ENCODE measurements at places on chromosomes 4 and X.

DNA sequence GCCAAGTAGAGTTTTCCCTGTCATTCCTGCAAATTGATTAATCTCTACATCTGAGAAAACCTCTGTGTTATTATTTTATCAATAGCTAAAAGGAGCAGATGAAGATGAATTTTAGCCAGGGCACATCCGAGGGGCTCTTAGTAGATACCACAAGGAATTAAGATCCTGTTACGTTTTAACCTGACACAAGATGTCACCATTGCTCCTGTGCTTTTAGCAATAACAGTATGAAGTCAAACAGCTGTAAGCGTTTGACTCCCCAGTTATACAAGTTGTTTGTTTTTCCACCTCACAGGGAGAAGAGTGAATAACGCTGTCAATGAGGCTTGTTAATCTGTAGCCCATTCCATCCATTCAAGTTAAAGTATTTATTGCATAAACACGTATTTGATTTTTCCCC is 76.0 kb upstream of the AP1S2 start:
- peak; percentile 28 for DNase-seq

- no peak for DNase-seq
Observed at GRCh38 chr4:182286931-182287330, 43.7 kb downstream of the TENM3 start.

DNA sequence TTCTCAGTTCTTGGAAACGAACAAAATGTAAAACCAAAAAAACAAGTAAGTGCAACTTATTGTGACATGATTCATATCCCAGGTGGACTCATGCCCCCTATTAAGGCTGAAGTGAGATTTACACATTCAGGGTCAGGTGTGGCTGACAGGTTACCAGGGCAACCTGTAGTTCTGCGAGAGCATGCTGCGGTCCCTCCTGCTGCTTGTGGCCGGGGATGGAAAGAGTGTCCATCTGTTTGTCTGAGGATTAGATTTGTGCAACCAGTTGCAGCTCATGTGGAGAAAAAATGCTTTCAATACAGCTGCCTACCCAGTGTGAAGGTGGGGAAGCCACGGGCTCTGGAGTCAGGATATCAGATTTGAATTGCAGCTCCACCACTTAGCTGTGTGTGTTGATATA is 78.8 kb downstream of the FAM184B start:
- DNase-seq: no peak

DNA sequence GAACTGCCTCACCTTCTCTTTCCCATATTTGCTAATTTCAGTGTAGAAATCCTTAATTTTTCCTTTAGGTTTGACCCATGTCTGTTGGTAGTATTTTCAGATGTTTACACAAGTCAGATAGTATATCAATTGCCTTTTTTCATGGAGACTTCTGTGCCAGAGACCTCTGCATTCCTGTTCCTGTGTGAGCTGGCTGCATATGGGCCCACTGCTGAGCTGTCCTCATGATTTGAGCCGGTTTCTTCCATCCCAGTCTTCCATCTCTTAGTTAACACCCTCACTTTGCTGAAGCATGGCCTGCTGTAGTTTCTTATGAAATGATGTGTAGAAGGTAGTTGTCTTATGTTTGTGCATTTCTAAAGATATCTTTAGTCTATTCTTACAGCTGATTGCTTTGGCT is 40.0 kb downstream of the CDS1 start:
- no peak for DNase-seq

DNA sequence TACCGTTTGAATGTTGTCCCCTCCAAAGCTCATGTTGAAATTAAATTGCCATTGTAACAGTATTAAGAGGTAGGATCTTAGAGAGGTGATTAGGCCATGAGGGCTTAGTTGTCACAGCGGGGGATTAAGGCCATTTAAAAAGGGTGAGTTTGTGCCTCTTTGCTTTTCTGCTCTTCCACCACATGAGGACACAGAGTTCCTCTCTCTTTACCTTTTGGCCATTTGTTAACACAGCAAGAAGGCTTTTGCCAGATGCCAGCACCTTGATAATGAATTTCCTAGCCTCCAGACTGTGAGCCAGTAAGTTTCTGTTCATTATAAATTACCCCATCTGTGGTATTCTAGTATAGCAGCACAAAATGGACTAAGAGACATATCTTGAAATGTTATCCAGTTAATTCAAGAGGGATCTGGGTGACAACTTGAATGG is 7.8 kb upstream of the HERC3 start:
- DNase-seq: no peak

- DNase-seq: no peak
Observed at GRCh38 chrX:51847463-51847862, 46.0 kb upstream of the MAGED1 start.

- DNase-seq: no peak
Observed at GRCh38 chr4:182873289-182873688, 43.9 kb downstream of the DCTD start.

GRCh38 chr4:122742933-122743829 is 10.7 kb downstream of the BBS12 start:
- no peak for DNase-seq

DNA sequence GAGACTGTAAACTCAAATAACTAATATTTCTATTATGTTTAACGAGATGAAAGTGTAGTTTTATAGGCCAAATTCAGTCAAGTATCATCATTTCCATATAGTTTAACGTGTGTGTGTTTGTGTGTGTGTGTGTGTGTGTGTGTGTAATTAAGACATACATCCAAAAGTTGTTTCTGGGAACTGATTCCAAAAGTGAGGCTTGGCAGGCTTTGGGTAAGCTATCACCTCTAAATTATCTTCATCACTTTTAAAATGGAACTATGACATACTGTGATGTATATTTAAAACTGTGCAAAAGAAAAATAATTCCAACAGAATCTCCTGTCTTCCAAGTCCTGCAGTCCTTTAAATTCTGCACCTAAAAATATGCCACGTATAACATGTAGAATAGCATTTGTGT is 19.1 kb upstream of the SLC25A4 start:
- no peak for DNase-seq

- DNase-seq: no peak
Observed at GRCh38 chr4:19791422-19792123, 460.1 kb upstream of the SLIT2 start.

DNA sequence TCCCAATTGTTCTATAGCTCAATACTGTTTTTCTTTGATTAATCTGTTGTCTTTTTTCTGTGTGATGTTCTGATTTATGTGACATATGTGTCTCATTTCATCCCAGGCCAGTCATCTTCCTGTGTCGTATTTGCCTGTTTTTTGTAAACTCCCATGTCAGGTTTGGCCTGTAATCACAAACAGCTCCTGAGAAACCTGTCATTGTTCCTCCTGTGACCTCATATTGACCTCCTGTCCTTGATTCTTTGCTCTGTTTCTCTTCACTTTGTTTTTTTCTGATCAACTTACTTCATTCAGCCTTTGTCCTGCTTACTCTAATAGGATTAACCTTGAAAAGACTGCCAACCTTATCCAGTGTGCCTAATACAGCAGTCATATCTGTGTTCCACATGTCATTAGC is 438.3 kb downstream of the CFAP47 start:
- DNase-seq: no peak

- DNase-seq: peak; percentile 14
Observed at GRCh38 chr4:151922306-151922705, 161.5 kb upstream of the GATB start.

DNA sequence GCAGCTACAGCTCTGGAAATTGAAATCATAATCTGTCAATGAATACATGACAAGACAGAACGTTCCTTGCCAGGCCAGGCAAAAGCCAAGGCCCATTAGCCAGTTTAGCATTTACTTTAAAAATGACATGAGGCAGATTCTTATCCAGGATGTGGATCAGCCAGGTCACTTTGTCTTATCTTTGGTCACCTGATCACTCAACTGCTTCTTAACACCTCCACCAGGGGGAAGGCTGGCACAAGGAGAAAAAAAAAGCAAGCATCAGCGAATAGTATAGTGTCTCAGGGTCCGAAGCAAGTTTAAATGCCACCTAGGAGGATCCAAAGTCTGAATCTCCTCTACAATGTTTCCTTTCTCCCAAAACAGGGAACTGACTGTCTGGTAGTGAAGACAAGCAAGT is 18.8 kb downstream of the ATP1B4 start:
- DNase-seq: no peak

- no peak for DNase-seq
Observed at GRCh38 chrX:134210465-134210864, 26.5 kb upstream of the CCDC160 start.

GRCh38 chr4:72991873-72992272 is 77.6 kb downstream of the COX18 start:
- no peak for DNase-seq

DNA sequence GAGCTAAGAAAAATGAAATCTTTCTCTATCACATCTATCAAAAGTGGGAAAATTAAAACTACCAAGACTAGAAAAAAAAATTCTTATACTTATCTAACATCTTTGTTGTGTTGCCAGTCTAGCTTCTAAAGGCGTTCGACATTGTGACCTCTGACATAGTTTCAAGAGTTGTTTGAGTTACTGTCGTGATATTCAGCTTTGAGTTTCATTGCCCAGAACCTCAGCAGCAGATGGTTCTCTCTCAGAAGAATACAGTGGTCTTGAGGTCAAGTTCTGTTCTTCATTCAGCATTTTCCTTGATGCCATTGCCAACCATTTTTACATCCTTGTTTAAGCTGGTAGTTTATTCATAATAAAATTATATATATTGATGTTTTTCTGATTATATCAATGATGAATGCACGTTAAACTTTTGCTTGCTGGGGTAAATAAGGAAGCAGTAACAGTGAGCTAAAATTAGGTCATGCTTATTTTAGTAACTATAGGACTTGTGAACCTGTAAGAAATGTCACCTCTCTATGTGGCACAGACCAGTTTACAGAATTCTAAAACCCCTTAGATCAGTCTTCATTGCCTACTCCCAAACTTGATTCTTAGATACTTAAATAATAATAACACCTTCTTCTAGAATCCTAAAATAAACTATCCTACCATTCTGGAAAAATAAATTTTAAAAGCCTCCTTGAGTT is 23.1 kb upstream of the SMIM31 start:
- no peak for DNase-seq

GRCh38 chr4:1009542-1010394 is 1.7 kb upstream of the FGFRL1 start:
- no peak for DNase-seq

DNA sequence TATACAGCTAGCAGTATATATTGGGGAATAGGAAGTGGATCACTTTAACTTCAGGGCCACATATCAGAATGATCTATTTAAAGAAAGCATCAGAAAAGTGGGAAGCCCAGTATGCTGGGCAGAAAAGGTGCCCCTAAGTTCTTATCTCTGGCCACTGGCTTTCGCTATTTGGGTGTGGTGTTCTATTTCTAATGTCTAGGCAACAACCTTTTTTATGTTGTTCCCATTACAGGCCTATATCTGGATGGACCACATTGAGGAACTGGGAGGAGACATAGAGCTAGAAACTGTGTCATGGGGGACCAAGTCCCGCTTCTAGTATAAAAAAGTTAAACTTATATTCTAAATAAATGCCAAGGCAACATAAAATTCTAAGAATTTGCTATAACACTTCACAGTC is 935.6 kb downstream of the PDHA2 start:
- DNase-seq: no peak

DNA sequence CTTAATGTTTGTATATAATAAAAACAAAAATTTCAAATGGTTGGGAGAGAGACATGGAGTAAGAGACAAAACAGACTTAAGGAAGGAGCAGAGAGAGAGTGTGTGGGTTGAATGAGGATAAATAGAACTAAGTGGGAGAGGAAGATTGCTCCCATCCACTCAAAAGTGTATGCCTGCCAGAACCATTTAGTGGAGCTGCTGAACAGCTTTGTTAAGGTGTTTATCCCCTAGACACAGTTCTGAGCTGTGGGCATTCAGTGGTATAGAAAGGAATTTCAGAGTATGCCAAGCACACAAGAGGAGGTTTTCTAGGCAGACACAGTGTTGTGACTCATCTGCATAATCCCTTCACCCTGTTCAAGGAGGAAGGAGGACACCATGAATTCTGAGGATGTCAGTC is 508.6 kb upstream of the EPHA5 start:
- peak; percentile 61 for DNase-seq

GRCh38 chr4:142818031-142818430 is 28.1 kb downstream of the INPP4B start:
- DNase-seq: peak; percentile 16

DNA sequence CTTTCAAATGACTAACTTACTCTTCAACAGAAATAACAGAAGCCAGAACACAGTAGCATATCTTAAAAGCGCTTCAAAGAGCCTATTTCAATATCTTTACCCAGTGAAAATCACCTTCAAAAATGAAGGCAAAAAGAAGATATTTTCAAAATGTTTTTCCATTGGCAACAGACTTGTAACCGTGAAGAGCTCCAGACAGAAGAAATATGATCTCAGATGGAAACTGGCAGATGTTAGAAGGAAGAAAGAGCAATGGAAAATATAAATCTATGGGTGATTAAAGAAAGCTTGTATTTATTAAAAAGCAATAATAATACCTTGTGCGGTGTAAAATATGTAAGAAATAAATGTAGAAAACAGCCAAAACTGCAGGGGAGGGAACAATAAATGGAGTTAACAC is 35.7 kb downstream of the PRKG2 start:
- no peak for DNase-seq

DNA sequence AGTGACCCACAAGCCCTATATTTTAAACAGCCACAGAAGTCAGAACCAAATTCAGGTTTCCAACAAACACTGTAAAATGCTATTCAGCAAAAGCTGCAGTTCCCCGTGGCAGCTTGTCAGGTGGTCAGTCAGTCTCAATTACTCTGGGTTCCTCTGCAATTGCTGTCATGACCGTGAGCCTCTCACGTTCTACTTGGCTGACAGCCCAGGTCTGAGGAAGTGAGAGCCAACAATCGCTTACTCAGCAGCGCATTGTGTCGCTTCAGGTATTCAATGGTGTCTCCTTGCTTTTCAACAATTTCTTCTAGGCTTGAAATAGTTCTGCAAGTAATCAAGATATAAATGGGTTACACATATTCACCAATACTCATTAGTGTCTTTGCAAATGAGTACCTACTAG is 25.8 kb downstream of the TRIM75 start:
- no peak for DNase-seq

DNA sequence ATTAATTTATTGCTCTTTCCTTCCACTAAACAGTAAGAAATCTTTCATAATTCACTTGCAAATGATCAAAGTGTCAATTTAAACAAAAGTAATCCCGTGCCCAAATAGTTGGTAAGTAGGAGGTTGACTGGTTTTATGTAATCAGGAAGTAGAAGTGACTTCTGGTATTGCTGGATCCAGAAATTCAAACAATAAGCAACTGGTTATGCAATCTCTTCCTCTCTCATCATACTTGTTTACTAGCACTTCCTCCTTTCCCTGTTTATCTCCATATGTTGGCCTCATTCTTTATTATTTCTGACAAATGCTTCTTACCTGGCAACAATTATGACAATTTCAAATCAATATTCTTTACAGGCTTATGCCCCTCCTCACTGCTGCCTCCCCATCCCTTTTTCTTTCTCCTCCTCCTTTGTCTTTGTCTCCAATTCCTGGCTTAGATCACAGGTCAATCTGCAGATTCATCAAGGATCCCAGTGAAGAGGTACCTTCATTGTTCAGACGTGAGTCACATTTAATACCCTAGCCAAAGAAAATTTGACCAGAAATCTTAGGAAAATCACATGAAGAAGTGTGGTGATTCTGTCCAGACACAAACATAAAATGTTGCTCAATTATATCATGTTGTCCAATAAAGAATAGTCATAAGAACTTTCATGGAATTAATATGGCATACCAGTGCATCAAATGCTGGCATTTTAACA is 323.2 kb upstream of the PCDH7 start:
- no peak for DNase-seq

- DNase-seq: no peak
Observed at GRCh38 chrX:86148594-86148993, 343 bp downstream of the DACH2 start.
